ENCODE measurements at places on chromosomes 2 and 18.

- no peak for DNase-seq
Measured at GRCh38 chr2:205889114-205889513, 196.9 kb downstream of the INO80D start.

DNA sequence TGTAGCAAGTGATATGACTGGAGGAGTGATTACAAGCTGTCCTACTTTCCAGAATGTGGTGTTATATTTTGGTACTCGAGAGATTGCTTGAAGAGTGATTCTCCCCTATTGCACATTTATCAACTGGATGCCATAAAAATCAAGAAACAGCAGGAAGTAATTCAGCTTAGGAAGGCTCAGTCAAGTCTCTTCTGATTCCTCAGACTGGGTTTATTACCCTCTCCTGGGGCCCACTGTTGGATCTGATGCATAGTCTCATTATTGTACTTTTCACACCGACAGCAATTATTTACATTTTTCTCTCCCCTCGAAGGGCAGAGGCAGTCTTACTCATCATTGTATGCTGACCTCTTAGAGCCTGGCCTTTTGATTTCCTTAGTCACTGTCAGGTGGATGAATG is 9.3 kb downstream of the NOSTRIN start:
- DNase-seq: no peak

DNA sequence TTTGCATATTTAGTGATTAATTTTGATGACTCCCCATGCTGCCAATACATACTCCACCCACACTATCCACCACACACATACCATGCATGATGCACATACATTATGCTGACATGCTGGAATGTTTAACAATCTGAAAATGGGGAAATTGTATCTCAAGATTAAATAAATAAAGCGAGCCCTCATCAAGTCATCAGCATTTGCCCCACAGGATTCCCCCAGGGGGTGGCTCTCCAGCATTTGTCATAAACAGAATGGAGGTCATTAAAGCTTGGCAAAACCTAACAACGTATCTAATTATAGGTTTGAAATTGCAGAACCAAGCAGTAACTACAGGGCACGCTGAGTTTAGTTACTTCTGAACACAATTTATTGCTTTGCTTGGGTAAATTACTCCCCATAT is 141.2 kb upstream of the TACR1 start:
- DNase-seq: no peak

DNA sequence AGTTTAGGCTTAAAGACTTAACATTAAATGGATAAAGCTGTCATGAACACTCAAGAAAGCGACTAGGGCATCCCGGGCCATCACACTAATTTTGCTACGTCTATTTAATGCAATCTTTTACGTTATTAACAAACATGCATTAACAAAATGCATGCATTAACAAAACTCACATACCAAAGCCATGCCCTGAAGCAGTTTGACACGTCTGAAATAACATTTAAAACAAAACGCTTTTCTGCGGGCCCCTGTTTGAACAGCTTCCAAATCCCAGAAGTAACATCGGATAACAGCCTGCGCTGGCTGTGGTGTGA is 458 bp downstream of the B4GALT6 start:
- no peak for DNase-seq

DNA sequence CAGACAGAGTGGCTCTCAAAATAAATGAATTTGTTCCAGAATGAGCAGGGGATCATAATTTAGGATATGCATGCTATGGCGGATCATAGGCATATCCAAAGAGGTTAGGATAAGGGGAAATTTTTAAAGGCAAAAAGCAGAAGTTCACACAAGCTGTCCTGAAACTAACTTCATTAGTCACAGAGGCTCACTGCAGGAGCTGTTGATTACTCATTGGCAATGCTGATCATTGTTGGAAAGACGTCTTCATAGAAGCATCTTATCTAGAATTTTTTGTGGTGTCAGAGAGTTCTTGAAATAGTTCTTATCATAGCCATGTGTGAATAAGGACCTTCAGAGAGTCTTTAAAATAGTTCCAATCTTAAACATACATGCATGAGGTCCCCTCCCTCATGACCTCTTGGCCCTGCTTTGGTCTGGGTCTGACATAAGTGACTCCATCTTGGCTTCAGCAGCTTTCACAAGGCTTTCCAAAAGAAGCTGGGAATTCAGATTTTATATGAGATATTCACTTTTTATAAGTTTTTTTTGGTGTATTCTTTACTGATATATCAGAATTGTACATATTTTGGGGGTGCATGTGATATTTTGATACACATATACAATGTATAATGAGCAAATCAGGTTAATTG is 7.5 kb upstream of the CCDC195 start:
- DNase-seq: no peak

GRCh38 chr18:9531791-9532410 is 56.6 kb downstream of the RALBP1 start:
- DNase-seq: no peak

DNA sequence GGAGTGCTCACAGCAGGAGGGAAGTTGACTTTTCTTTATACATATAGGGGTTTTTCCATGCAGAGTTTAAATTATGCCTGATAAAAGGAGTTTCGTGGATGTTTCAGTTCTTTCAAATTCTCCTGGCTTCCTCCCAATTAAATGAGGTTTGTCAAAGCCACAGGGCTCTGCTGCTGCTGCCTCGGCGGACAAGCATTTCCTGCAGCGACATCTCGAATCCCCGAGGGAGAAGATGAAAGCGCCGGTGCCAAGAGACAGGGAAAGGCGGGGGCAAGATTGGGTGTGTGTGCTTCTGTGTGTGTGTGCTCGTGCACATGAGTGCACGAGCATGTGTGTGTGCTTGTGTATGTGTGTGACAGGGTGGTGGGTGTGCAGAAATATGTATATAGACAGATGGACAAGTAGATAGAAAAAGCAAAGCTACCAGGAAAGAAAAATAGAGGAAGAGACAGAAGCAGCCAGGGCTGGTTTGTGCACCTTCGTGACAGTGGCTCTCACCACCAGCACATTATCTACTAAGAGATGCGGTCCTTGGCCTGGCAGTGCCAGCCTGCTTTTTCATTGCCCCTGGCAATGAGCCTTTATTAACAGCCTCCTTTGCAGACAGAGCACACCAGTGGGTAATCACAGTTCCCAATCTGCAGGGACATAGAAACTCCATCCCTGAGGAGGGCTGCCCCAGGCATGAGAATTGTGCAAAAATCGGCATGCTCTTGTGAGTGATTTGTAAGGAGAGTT is 76.2 kb downstream of the CDK15 start:
- DNase-seq: no peak

- no peak for DNase-seq
Measured at GRCh38 chr18:13580351-13580750, 146.0 kb downstream of the FAM210A start.

Measured in stimulated activated CD4-positive, alpha-beta T cell treated with anti-CD3 and anti-CD28 coated beads, Interleukin-1b, Interleukin-23, amount 100 ng/mL, for 48 hours (primary cell).